ENCODE measurements at places on chromosomes 2 and 18.

- no peak for DNase-seq
These were observed 183.5 kb downstream of the MCFD2 start for GRCh38 chr2:46732127-46732526.

DNA sequence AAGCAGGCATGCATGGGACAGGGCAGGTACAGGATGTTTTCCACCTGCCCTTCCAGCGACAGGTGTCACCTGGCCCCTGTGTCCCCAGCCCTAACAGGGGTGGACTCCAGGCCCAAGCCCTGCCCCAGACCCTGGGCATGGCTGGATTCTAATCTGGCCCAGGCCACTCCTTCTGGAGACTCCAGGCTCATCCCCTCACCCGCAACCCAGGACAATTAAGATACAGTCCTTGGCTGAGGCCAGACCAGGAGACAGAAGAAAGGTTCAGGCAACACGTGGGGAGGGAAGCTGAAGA lies 9.5 kb downstream of the BIN1 start:
- no peak for DNase-seq

DNA sequence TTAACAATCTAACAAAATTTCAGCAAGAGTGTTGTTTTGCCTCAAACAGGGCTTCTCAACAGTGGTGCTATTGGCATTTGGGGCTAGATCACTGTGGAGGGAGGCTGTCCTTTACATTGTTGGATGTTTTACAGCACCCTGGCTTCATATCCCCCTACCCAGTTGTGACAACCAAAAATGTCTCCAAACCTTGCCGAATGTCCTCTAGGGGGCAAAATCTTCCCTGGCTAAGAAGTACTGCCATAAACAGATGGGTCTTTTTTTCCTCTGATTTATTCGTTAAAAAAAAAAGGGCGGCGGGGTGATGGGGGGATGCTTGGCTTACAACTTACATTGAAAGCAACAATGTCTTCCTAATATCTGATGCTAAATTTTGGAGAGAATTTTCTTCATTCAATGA lies 207.6 kb upstream of the CCDC150 start:
- DNase-seq = no peak

GRCh38 chr2:72965770-72966450 lies 48.6 kb downstream of the EMX1 start:
- DNase-seq = no peak

- DNase-seq = no peak
These were observed 36.5 kb upstream of the ARMC9 start for GRCh38 chr2:231161877-231162329.

DNA sequence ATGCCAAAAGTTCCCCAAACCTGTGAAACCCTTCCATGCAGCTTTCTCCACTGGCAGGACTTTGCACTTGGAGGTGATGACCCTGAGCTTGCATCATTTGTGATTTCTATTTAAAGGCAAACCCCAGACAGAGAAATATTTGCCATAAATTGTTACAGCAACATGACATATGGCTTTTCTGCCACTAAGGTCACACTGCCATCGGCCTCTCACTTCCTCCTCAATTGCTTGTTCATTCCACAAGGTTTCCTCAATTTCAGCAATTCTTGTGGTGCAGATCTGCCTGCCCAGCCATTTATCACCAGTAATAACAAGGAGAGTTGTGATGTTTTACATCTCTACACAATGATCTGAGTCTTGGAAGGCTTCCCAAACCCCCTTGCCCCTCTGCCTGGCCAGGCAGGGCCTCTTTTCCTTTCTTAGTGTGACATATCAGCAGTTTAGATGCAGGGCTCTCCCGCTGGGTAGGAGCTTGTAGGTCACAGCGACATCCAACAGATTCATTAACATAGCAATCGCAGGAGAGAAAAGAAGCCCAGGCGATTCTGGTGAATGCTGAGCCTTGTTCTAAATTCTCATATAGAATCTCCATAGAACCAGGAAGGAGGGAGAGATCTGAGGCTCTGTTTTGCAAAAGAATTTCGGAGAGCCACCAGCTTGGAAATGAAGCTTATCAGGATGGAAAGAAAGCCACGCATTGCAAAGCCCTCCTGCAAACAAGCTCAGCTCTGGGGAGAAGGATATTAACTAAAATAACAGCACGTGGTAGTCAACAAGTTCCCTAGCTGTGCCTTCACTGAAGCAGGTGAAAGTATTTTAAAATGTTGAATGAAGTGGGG lies 46.7 kb upstream of the ITGA6 start:
- no peak for DNase-seq

DNA sequence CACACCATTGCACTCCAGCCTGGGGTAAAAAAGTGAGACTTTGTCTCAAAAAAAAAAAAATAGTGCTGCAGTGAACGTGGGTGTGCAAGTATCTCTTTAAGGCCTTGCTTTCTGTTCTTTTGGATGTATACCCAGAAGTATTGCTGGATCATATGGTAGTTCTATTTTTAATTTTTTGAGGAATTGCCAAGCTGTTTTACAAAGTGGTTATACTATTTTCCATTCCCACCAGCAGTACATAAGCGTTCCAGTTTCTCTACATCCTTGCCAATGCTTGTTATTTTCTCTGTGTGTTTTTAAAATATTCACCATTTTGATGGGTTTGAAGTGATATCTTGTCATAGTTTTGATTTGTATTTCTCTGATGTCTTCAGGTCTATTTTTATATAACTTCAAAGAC lies 13.1 kb downstream of the ARMC9 start:
- DNase-seq = no peak

DNA sequence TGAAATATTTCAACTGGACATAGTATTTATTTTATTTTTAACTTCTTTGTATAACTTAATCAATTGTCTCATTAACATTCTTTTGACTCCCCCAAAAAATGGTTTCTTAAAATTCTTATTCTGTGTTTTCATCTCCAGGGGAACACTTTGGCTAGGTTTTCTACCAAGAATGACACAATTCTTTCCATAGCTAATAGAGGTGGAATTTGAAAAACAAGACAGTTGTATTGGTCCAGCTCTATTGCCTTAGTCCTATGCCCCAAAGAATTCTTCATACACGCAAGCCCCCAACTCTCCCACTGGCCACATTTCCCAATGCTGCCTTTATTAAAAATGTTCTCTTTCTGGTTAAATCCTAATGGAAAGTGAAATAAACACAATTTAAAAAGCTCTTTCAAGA lies 104.7 kb upstream of the PKDCC start:
- DNase-seq = no peak

DNA sequence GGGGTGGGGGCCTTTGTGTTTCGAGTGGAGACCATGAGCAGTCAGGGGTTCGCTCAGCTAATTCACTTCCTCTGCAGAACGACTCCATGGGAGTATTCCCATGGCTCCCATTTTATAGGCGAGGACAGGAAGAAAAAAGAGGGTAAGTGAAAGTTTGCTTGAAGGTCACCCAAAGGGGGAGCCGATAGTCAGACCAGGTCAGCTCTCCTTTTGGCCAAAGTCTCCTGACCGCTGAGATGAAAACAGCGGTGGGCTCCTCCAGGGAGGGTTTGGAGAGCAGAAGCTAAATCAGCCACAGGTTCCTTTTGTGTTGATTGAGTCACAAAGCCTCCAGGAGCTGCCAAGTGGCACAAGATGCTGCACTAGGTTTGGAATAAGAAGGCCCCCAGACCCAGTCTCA lies 34.1 kb upstream of the CTAGE1 start:
- DNase-seq = no peak

DNA sequence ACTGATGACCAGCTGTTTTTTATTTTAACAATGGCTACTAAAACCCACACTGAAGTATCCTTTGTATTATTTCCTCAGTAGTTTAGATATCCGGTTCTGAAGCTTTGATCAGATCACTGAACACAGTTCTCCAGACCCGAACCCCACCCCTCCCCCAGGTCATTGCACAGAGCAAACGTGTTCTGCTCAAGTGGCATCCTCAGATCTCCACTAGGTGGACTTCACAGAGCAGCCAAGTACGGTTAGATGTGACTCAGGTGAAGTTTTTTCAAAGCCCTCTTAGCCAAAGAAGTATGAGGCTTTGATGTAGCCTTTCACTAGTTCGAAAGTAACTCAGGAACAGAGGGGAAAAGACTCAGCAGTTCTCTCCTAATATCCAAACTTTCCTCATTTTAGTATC lies 142.7 kb upstream of the NRP2 start:
- peak; percentile 5 for DNase-seq

DNA sequence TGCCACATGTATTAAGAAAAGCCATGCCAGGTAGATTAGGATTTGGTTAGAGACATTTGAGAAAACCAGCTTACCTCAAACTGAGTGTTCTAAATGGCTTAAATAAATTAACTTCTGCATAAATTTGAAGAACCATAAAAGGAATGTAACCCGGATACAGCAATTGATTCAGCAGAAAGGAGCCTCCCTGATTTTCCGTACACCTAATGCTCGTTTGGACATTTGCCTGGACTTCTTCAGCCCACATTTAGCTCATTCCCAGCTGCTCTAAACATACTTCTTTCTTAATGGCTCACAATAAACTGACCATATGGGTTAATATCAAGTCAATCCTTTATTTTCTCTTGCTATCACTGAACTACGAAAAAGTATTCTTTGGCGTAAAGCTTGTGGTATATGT lies 392.4 kb downstream of the ZNF516 start:
- DNase-seq = no peak

DNA sequence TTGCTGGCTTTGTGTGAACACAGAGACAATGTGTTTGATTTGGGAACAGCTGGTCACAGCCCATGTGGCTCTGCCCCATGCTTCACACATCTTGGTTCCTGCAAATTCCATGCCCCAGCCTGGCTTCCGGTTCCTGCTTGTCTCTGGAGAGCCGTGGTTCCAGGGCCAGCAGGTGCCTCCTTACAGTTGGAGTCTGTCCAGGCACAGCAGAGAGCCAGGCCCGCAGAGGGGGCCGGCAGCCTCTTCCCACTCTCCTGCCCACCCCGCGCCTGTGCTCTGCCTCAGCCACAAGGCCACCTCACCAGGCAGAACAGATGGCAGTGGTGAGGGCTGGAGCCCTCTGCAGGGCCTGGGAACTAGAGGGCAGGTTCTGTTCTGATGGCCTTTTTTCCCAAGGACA lies 81.5 kb downstream of the LDLRAD4 start:
- DNase-seq = no peak

DNA sequence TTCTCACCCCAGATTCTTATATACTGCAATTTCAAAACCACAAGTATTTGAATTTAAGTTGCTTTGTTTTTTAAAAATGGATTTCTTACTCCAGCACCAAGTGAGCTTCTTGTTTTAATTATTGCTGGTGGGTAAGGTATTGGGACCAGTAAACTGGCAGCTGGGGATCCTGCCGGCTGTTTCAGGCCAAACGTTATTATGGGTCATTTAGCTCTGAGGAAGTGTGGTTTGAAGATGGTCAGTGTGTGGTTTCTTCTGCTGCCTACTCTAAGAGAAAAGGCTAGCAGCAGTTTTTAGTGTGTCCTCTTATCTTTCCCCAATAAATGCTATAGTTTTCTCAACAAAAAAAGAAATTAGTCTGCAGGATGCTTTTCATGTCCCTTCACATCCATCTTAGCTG lies 30.6 kb downstream of the CFAP221 start:
- no peak for DNase-seq

DNA sequence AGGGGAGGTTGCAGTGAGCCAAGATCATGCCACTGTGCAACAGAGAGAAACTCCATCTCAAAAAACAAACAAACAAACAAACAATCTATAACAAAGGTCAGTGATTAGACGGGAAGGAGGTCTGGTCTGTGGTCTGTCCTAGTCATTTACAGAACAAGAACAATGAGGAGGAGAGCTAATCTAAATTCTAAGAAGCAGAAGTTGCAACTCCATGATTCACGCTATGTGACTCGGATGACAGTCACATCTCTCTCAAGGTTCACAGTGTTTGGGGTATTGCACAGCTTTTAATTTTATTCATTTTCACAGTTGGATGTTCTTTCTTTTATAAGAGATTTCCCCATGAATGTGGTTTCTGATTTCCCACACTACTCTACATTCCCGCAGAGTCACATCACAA lies 218.7 kb upstream of the PIEZO2 start:
- DNase-seq = no peak

Measured in activated CD4-positive, alpha-beta T cell treated with anti-CD3 and anti-CD28 coated beads for 48 hours (primary cell).